ENCODE measurements at places on chromosomes 11 and 22. TPM values are rescaled to one million over a fixed set of nuclear protein-coding genes. Genes with fewer than 3 reads are reported as not detected.

Gene PIWIL4
- total RNA-seq: 5.9 TPM

Gene DENND5A
- total RNA-seq: 108 TPM

Gene PGA4
- 0.74 TPM for total RNA-seq

Gene CHCHD10
- 5.4 TPM for total RNA-seq

Gene ADM2
- under 0.01 TPM for total RNA-seq

Gene PARVG
- total RNA-seq: 1.5 TPM

Gene MUC6
- total RNA-seq: under 0.01 TPM

Gene SCO2
- 0.98 TPM for total RNA-seq

Gene ZBTB3
- 7.9 TPM for total RNA-seq

Gene CABP4
- total RNA-seq: not detected

Gene OR5A1
- total RNA-seq: not detected

Gene GGT1
- 2.7 TPM for total RNA-seq

Gene CSNK2A3
- 2.5 TPM for total RNA-seq

Gene KCNJ1
- total RNA-seq: not detected

Gene IL17RA
- 0.98 TPM for total RNA-seq

Gene CASP4
- 2.0 TPM for total RNA-seq

Gene FOLH1
- total RNA-seq: 1.7 TPM

Gene APOL6
- 0.74 TPM for total RNA-seq
